Effector CD4-positive, alpha-beta T cell (primary cell): ENCODE measurements at places on chromosomes 12 and 14.

DNA sequence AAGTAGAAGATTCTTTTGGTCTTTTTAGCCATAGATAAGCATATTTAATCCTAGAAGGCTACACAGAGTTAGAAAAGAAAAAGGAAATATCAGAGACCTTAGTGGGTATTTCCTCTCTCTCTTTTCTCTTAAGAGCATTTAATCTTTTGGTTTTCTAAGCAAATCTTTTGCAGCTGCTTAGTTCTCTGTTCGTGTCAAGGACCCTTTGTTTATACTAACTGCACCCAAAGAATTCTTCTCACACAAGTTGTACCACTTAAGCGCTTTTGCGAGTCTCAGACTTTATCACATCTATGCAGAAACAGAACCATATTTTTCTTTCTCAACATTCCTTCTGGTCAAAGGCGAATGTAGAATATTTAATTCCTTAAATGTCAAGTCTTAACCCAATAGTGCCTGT is 17.9 kb upstream of the NID2 start:
- no peak for DNase-seq

DNA sequence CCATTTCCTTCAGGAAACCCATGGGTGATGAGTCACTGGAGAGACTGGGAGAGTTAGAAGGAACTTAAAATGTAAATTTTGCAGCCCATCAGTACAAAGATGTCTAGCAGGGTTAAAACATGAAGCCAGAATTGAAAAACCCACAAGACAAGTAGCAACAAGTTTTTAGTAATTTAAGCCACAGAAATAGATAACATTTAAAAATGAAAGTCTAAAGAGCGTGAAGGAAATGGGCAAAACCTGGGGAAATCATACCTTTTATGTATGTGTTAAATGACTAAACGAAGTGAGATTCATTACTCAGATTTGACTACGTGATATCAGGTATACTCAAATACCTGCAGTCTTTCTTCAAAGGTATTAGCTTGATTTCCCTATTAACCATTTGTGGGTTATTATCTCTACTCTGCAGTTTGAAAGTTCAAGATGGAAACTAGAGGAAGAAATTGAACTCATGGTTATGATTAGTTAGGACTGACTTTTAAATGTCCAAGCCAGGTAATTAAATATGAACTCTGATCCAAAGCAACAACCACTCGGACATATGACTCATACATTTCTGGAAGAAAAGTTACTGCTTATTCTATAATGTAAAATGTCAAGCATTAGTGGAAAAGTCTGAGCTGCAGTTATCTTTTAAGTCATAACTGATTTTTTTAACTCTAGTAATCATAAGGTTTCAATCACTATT is 84.1 kb downstream of the ITPR2 start:
- no peak for DNase-seq

DNA sequence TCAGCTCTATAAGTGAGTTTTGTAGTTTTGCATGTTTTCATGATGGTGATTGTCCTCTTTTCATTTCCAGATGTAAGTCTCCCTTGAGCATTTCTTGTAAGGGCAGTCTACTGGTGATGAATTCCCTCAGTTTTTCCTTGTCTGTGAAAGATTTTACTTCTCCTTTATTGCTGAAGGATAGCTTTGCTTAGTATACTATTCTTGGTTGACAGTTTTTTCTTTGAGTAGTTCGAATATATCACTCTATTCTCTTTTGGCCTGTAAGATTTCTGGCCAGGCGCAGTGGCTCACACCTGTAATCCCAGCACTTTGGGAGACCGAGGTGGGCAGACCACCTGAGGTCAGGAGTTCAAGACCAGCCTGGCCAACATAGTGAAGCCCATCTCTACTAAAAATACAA is 23.6 kb downstream of the SIX4 start:
- no peak for DNase-seq

DNA sequence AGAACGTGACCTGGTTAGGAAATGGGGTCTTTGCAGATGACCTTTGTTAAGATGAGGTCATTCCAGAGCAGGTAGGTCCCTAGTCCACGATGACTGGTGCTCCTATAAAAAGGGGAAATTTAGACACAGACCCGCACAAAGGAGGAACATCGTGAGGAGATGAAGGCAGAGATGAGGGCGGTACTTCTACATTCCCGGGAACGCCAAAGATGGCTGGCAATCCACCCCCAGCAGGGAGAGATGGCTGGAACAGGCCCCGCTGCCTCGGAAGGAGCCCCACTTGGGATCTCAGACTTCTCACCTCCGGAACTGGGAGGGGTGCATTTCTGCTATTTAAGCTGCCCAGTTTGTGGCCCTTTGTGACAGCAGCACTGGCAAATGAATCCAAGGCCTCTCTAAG is 85.0 kb downstream of the ITPK1 start:
- DNase-seq = no peak

GRCh38 chr14:68937471-68938270 is 41.4 kb downstream of the ACTN1 start:
- no peak for DNase-seq

DNA sequence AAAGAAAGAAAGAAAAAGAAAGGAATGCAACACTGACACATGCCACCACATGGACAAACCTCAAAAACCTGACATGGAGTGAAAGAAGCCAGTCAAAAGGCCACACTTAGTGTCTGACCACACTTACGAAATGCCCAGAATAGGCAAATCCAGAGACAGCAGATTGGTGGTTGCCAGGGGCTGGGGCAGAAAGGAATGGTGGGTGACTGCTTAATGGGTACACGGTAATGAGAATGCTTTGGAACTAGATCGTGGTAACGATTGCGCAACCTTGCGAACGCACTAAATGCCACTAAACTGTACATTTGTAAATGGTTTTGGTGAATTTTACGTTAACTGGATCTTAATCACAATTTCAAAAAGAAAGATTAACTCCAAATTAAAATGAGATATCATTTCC is 39.5 kb downstream of the SCARB1 start:
- no peak for DNase-seq

DNA sequence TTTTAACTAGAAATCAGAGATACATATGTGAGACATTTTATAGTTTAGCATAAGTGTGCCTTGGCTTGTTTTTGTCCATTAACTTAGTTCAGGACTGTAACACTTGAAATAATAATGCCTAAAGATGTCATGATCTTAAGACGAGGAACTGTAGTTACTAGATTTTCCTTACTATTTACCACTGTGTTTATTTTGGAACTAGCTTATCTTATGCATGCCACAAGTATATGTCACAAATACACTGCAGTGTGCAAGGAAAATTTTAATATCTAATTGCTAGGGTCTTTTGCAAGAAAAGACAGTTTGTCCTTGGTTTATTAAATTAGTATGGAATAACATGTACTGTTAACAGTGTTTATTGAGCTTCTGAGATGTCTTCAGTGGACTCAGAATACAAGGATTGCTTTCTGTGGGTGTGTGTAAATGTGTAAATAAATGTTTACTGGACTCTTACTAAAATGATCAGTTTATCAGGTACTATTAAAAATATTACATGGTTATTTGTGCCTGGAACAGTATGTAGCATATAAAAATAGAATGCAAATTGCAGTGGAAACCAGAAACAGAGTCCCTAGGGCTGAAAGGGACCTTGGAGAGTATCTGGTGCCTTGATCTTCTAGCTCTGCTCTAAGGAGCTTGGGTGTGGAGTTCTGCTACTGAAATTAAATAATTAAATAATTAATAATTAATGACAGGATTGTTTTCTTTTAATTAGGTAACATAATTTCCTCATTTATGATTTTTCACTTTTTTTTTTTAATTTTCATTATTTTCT is 58.1 kb downstream of the FGD4 start:
- no peak for DNase-seq

DNA sequence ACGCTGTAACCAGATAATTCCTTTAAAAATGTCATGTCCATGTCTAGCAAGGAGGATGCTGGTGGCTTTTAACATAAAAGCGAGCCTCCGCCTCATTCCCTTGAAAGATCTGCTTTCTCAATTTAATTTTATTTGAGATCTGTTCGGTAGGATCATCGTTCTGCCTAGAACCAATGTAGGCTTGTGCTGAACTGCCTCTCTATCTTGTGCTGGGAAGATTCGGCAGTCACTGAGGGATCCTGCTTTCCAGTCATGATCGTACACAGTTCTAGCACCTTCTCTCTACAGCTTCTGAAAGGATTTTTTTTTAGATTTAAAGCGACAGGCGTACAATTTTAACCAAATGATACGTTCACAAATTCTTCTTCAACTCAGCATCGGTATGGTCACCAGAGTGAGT is 54.3 kb downstream of the PEBP1 start:
- DNase-seq = no peak

DNA sequence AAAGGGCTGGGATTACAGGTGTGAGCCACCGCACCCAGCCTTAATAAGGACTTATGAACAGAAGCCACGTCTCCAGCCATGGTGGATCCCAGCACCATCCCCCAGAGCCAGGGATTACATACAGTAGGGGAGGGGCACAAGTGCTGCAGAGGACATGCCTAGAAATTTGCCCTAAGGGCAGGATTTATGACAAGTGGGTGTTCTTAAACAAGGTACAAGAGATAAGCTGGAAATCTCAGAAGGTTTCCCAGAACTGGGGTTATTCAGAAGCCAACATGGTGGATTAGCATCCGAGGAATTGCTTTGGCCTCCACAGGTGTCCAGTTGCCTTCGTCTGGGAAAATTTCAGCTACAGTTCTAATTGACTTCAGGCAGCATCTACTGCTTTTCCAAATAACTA is 114.4 kb upstream of the EGLN3 start:
- no peak for DNase-seq

DNA sequence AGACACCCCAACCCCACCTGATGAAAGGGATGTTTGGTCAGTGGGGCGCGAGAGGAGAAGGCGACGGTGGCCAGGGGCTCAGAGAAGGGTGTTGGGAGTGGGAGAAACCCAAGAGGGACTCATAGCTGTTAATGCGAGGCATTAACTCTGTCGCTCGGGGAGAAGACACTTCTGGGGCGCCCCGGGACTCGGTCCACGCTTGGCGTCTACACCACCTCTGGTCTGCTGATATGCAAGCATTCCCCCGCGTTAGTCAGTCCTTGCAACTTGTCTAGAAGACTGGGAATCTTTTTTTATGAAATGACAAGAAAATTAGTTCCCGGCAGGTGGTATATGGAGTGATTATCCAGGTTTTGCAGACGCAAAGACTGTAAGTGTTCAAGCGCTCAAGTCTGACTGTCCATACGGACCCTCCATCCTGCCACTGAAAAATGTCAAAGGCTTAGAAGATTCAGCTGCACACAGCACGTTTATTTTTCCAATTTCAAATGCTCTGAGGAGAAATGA is 360 bp upstream of the SLC35F4 start:
- DNase-seq = no peak

DNA sequence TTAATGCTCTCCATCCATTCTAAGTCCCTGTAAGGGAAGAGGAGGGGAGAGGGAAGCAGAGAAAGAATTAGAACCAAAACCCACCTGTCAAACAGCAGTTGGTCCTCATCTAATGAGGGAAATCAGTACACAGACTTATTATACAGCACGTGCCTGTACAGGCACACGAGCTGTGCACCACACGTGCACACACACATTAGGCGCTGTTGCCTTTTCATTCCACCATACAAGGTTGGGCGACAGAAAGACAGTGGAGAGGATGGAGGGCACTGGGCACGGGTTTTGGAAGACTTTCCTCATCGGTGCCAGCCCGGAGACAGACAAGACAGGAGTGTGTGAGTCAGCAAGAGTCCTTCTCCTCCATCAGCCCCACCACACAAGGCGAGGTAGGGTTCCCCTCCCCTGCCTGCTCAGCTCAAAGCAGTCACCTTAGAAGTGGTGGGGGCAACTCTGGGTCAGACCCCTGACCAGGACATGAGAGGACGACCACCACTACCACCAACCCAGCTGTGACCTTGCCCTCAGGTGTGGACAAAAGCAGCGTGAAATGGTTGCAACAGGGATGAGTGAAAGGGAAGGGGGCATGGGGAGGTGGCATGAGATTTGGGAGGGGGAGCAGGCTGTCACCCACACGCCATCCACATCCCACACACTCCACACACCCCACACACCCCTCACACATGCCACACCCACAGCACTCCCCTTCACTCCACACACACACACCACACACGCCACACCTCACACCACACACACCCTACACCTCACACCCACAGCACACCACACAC is 80.7 kb downstream of the ACTN1 start:
- DNase-seq = no peak

- no peak for DNase-seq
Measured at GRCh38 chr12:24081092-24081529, 131.6 kb upstream of the SOX5 start.

- DNase-seq = no peak
Measured at GRCh38 chr12:68119724-68120211, 39.8 kb downstream of the IFNG start.

GRCh38 chr14:102928412-102929240 is 6.2 kb downstream of the AMN start:
- peak; percentile 67 for DNase-seq

- DNase-seq = no peak
Measured at GRCh38 chr12:1916371-1917171, 1.9 kb downstream of the CACNA2D4 start.

DNA sequence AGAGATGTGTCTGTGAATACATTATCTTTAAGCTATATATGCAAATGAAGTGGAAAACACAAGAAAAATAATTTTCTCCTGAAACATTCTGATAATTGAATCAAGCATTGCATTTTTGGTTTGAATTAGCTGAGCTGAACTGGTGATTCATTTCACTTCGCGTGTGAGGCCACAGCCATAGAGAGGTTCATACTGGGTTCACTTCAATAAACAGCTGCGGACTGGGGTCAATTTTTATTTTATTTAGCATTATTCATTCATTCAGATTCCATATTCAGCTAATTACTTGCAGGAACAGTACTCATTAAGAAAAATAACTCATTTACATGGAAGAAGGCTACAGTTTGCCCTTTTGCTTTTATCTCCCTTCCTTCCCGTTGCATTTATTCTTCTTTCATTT is 195.2 kb upstream of the LRIG3 start:
- DNase-seq = no peak
